ENCODE measurements at places on chromosomes 13 and 19.

- DNase-seq, result no peak
Observed at GRCh38 chr13:42574011-42574410, at the start of gene TNFSF11. Gene TNFSF11 (plus strand): TSS chr13:42574152. CDS start chr13:42574304, 152 bp downstream.

GRCh38 chr13:43268632-43269031 is 245.2 kb downstream of the DNAJC15 start:
- no peak for DNase-seq

DNA sequence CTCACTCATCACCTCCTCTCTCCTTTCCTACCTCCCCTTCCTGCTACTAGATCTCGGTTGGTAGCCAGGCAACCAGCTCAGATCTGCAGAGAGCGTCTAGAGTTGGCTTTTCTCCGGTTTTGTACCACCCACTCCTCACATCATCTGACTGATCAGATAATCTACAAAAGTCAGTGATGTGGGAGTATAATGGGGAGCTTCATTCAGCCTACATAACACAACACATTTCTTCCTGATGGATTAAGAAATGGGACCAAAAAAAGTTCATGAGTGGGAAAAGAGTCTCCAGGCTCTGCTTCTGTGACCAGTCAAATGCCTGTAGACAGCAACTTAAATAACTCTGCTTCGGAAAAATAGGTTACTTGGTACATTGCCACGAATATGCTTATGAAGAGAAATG is 279.8 kb downstream of the DCLK1 start:
- no peak for DNase-seq

GRCh38 chr13:94324767-94325540 is 154.5 kb downstream of the DCT start:
- DNase-seq, result no peak

GRCh38 chr13:74424455-74424854 is 290.3 kb upstream of the KLF12 start:
- no peak for DNase-seq

DNA sequence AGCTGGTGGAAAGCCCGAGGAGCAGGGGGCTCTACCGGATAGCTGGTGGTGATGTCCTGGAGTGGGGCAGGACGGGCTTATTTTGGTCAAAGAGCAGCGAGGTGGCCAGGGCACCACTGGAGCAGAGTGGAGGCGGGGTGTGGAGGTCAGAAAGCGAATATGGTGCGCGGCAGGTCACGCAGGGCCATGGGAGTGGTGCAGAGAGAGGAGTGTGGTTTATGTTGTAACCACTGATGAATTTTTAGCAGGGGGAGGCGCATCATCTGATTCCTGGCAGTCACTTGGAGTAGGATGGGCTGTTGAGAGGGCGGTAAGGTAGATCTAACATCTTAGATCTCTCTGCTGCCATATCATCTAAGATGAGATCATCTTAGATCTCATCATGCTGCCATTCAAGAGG is 1.4 kb upstream of the ZNF414 start:
- DNase-seq, result no peak

DNA sequence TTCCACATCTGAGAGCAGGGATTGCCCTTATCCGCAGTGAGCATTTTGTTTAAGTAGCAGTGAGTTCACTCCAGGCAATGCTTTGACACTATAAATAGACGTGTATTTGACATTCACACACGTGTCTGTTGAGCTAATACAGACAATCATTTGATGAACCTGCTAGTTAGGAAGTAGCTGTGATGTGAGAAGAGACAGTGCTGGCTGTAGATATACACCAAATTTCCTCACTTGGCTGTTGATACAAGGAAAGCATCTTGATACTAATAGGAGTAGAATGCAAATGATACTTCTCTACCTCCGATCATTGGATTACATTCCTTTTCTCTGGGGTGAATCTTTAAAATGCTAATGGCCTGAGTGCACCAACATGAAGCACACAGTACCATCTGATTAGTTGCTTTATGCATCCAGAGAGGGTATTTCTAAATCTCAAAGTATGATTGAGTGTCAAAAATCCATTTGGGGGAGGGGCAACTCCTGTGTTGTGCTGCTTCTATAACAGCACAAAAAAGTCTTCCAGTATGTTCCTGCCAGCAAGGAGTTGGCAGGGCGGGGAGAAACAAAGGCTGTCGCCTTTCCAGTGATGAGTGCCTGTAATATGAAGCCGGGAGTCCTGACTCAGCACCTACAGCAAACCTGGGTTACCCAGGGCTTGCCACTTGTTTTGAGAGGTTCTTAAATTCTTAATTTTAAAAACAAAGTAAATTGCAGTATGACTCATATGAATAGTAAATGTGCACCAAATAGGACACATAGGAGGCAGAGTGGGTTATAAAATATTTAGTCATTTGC is 7.0 kb downstream of the CUL4A start:
- no peak for DNase-seq

GRCh38 chr13:74136084-74136658 is 2.0 kb upstream of the KLF12 start:
- DNase-seq, result peak; percentile 9

- DNase-seq, result no peak
Observed at GRCh38 chr13:105804561-105805190, 730.8 kb downstream of the EFNB2 start.

DNA sequence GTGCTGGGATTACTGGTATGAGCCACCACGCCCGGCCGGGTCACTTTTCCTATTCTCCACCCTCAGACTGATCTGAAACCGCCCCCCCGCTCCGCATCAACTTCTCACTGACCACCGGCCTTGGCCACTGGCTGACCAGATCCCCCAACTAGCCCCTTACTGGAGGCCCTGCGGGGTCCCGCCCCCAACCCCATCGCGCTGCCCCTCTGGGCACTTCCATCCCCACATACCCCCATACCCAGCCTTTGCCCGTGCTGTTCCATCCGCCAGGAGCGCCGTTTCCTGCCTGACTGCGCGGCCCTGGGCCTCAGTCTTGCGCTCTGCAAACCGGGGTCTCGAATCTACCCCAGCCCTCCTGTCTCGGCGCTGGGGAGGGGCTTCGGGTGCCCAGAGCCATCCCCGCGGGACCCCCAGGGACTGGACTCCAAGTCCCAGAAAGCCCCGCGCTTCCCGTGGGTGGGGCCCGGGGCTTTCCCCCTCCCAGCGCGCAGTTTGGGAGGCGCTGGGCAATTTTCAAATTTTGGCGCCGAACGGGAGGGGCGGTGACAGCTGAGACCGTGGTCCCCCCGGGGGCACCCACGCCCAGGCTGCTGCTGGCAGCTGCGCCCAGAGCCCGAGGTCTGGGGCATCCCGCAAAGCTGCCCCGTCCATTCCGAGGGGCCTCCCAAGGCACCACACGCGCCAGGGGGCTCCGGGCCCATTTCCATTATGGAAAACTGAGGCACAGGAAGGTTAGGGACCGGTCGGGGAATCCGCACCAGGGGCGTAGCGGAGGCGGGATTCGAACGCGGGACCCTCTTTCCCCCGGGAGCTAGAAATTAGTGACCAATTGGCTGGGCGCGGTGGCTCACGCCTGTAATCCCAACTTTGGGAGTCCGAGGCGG is 5.2 kb upstream of the LMNB2 start:
- peak; percentile 40 for DNase-seq

DNA sequence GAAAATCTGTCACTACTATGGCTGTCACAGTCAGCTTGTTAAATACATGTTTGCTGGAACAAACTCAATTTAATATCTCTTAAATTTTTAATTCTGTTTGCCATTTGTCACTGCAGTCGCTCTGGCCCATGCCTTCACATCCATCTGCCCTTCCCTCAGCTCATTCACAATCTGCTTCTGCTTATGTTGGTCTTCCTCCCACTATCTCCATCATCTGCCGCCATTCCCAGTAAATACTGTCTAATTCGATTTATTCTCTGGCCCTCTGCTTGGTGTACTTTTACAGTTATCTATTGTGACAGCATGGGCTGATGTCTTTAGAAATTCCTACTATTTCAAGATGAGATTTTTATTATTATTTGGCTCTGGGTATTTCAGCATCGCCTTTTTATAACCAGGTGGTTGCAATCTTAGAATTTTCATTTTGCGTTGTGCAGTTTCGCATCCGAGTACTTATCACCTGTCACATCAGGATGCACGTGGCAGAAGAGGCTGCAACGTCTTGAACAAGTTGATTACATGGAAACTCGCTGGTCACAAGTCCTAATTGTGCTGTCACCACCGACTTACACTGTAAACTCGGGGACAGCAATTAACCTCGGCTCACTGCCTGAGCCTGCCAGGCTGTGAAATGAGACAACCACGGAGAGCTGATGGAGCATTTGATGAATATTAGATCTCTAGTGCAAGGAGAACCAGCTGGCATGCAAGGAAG is 158.4 kb downstream of the MYO16 start:
- no peak for DNase-seq

- peak; percentile 90 for DNase-seq
Observed at GRCh38 chr19:43619262-43620060, at the start of gene ZNF428. Gene ZNF428 (minus strand): TSS chr19:43619629. CDS start chr19:43614304, 5,325 bp downstream.

DNA sequence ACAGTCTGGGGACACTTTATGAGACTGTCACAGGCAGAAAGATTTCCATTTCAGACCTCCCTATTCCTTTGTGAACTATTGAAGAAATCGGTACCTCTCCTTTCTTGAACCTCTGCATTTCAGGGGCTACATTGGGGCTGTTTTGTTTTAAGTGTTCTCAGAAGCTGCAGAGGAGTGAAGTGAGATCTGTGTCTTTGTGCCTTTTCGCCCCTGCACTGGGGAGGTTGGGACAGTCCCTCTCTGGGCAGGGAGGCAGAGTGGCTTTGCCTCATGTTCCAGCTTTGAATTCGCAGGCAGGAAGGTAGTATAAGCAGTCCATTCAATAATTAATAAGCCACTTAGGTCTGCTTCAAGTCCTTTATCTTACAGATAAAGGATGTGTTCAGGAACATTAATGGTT is 9.5 kb upstream of the AMER2 start:
- DNase-seq, result no peak

GRCh38 chr19:6055013-6055795 is 55.1 kb downstream of the RFX2 start:
- no peak for DNase-seq

- DNase-seq, result no peak
Observed at GRCh38 chr13:107277911-107278310, 710.0 kb upstream of the ARGLU1 start.

GRCh38 chr19:44602081-44602480 is 11.3 kb upstream of the IGSF23 start:
- DNase-seq, result no peak

DNA sequence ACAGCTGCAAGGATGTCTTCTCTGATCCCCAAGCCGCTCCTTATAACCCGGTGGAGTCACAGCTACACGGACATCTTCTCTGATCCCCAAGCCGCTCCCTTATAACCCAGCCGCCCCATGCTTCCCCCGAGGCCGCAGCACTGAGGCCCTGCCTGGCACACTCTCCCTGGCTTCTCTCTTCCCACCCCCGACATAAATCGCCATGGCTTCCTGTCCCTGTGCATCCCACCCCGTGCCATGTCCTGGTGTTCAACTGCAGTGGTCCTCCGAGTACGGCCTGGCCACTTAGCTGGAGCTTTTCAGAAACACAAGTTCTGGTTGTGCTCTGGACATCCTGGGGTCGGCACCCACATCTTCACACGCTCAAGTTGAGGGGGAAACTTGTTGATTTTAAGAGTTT is 60.4 kb downstream of the RASA3 start:
- DNase-seq, result no peak

DNA sequence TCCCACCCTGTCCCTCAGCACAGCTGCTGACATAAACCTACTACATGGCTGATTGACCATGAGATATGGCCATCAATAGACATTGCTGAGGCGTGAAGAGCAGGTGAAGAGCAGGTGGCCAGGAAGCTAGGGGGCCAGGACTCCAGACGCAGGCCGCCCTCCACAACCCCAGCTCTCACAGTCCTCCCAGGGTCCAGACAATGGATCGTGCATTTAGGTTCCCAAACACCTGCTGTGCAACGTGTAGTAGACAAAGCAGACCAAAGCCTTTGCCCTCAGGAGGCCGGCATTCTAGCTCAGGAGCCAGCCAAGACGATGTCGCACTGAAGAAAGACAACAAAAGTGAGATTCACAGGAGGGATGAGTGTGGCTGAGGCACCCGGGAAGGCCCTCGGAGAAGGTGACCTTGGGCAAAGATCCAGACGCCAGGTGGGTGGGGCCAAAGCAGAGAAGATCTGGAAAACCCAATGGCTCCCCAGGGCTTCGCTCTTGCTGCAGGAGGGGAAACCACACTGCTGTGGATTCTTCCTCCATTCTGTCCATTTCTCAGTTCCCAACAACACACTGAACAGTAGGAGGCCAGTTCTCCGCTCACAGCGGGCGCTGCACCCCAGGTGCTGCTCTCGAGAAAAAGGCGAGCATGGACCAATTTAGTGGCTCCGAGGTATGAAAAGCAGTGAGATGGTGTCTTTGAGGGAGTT is 1.4 kb downstream of the FFAR1 start:
- DNase-seq, result no peak

DNA sequence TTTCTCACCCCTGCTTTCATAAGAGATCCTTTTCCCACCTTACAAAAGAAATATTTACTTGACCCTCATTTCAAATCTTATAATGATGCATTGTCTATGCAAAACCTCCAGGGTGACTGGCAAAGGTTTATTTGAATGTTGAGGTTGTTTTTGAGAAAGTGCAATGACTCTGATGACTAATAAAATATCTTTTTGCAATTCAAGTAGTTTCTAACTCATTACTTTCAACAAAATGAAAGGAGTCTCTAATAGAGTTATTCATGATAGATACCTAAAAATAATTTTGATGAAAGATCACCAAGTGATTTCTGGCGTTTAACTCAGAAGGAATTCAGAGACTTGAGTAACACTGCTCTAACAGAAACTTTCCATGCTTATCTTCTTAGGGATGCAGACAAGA is 144.2 kb downstream of the FOXO1 start:
- DNase-seq, result no peak

DNA sequence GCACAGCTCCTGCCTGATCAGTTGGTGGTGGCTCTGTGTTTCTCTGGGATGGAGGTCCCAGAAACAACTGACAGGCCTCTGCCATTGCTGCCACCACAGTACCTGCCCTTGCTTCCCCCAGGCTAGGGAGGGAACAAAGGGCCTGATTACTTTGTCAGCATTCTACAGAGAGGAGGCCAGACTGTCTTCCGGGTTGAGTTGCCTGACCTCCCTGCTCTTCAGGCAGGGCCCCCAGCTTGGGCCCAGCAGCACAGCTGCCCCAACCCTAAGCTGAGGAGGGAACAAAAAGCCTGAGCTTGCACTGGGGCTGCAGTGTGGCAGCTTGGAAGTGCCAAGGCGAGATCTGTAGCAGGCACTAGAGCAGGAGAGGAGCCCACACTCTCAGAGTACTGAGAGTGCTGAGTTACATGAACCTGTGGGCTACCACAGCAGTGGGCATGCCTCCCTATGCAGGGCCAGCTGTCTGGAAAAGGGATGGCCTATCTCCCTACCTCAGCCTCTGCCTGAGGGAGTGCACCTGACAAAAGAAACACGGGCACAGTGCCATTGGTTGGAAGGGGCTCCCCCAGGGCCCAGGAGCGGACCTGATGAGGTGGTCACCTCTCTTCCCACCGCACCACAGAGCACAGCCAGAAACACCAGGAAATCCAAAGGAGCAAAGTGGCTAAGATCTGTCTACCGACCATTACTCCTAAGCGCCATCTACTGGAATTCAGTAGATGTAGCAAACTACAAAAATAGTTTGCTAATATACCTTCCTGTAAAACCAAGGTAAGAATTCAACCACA is 24.4 kb downstream of the SLC25A15 start:
- DNase-seq, result no peak

- DNase-seq, result no peak
Observed at GRCh38 chr13:32850316-32851052, 165.7 kb upstream of the KL start.
